ENCODE measurements at places on chromosomes 1 and 21.

DNA sequence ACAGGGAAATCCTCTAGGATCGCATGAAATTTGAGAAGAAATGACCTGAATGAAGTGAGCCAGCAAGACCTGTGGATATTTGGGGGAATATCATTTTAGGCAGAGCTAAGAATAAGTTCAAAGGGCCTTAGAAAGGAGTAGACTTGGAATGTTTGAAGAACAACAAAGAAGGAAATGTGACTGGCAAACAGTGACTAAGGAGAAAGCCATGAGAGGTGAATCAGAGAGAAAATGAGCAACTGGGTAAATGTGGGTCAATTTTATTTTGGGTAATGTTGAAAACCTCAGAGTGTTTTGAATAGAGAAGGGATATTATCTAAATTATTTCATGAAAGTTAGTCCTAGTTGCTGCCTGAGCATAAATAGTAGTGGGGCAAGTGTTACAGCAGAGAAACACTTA, 672.8 kb downstream of the LMO4 start:
- DNase-seq, result no peak

DNA sequence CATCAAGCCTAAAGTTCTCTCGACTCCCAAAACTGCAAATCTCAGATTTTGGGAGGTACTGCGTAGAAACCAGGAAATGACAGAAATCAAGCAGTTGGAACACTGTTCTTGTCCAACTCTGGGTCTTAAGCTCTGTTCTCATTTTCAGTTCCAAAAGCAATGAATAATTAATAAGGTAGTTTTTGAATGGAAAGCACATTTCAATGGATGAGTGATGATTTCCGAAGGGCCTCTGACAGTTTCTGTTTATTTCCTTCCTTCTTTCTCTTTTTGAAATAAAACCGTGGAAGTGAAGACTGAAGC, 20.9 kb upstream of the TARBP1 start:
- no peak for DNase-seq

GRCh38 chr1:168365719-168366479, 85.2 kb downstream of the TBX19 start:
- DNase-seq, result no peak

GRCh38 chr1:236524895-236525184, 1.1 kb downstream of the LGALS8 start:
- no peak for DNase-seq

DNA sequence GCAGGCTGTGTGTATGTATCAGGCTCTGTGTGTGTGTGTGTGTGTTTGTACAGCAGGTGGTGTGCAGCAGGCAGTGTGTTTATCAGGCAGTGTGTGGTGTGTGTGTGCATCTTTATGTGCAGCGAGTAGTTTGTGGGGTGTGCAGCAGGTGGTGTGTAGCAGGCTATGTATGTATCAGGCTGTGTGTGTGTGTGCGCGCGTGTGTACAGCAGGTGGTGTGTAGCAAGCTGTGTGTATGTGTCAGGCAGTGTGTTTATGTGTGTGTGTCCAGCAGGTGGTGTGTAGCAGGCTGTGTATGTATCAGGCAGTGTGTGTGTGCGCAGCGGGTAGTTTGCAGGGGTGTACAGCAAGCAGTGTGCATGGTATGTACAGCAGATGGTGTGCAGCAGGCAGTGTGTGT, 29.0 kb downstream of the PTPRF start:
- no peak for DNase-seq

GRCh38 chr1:64043288-64043687, 160.1 kb upstream of the UBE2U start:
- no peak for DNase-seq

DNA sequence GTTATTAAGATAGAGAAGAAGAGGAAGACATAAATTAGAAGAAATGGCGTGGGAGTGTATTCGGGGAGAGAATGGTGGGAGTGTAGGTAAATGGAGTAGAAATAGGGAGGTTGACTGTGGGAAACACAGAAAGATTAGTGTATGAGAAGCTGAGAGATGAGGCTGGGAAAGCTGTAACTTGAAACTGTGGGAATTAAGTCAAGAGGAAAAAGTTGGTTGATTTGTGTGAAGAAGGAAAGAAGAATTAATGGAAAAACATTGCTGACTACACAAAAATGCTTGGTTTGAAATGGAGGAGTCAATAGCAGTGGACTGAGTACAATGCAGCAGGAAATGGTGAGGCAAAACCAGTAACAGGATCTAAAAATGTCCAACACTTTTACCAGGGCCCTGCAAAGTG, 448.3 kb downstream of the PTPRC start:
- DNase-seq, result no peak

DNA sequence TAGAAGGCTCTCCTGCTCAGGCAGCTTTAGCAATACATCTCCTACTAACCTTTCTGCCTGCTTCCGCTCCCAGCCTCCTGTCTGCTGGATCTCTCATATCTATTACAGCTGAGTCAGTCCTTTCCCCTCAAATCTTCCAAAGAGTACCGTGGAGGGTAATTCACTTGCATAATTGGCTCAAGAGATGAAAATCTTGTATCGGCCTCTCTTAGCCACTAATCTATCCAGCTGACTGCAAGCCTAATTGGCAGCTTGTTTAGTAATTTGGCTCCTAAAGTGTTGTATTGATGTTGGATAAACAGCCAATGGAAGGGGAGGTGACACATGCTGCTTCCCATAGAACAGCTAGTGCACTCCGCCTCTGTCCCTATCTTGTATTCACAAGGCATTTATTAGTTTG, 195.7 kb downstream of the GPATCH2 start:
- no peak for DNase-seq

GRCh38 chr1:215476541-215476940, 90.6 kb upstream of the KCTD3 start:
- DNase-seq, result no peak

All from GM06990 (cell line).